Liver (tissue), 10 donors: ENCODE measurements at places on chromosomes 4 and X.
A peak's percentile ranks its signal among the peaks of the same experiment; 100 is the strongest.

DNA sequence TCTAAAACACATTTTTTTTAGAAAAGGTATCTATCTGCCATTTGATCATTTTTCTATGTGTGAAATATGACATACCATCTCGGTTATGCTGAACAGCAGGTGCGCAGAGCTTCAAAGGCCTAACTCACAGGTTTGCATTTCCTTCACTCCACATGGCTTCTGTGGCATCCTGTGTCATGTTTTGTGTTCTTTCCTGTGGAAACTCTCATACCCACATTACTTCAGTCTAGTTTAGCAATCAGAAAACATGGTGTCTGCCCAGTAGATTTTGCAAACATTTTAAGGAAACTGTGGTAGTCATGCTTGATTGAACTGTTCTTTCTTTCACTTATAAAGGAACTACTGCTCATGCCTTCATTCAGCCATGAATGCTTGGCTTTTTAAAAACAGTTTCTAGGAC, 11.3 kb upstream of the ARAP2 start:
- H3K36me3 ChIP-seq = no peaks in the 10 kb centered on the region
- H3K4me3 ChIP-seq = no peak overlapping the region
- no peaks in the 10 kb centered on the region for H3K27me3 ChIP-seq
- no peak for DNase-seq
- no peaks in the 10 kb centered on the region for H3K4me1 ChIP-seq

DNA sequence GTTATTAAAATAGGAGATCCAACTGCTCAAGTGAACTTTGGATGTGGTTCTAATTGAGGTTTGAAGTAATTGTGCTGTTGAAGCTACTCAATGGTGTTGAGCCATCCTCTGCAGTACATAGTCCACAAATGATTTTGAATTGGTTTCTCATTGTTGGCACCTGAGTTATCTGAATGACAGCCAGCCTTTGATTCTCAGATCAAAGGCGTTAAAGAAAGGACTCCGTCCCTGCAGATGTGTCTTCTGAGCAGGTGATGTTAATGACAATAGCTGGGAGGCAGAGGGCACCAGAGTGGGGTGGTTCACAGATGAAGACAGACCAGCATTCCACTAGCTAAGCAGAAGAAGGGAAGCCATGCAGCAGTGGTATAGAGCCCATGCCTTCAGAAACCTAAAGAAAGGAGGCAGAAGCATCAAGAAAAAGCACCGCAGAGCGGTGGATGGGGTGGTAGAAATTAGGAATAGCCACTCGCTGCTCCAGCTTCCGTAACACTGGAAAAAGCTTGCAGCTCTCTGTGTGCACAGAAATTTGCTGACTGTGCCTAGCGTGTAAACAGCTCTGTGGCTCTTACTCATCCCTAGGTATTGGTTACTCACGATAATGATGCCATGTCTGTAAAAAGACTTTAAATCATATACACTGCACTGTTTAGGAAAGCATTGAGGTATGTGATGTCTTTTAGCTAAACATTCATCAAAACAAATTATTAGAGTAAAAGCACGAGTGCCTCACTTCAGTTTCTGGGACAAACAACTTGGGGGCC, 79.2 kb upstream of the CLCN4 start:
- H3K27ac ChIP-seq = no peak overlapping the region
- H3K36me3 ChIP-seq = no peaks in the 10 kb centered on the region
- peaks cover 13% of the 10 kb centered on the region for H3K4me1 ChIP-seq
- H3K27me3 ChIP-seq = no peaks in the 10 kb centered on the region

GRCh38 chr4:38805530-38806145, 1.0 kb upstream of the TLR1 start:
- DNase-seq = no peak
- no peaks in the 10 kb centered on the region for H3K27me3 ChIP-seq
- H3K4me3 ChIP-seq = no peak overlapping the region

DNA sequence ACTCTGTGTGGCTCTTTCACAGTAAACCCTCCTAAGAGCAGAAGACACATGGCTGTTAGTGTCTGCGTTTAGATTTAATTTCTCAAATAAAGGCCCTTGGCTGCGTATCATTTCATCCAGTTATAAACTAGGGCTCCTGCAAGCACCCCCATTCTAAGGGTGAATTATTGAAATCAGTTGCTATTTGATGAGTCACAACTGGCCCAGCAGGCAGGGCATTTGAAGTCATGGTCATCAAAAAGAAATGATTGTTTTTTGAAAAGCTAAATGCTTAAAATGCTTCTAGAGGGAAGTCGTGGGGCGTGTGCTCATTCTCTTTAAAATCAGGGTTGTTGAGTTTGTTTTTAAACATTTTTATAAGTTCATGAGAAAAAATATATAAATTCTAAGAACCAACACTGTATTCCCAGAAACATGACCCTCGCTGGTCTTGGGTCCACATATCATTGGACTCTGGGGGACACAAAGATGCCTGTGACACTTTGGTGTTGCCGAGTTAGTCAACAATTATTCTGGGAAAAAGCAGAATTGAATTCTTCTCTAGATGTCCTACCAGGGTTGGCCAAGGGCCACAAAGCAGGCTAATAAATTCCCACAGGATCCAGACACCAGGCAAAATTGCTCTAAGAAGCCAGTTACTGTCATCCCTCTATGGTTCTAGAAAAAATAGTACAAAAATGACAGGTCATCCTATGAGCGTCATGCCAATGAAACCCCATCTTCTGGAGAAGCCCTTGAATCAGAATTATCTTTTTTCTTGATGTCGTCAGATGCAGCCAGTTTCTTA, 99.5 kb upstream of the MYOZ2 start:
- no peaks in the 10 kb centered on the region for H3K27me3 ChIP-seq
- H3K4me3 ChIP-seq = no peak overlapping the region
- H3K4me1 ChIP-seq = peaks cover 7% of the 10 kb centered on the region
- DNase-seq = no peak
- no peak overlapping the region for H3K27ac ChIP-seq
- no peaks in the 10 kb centered on the region for H3K36me3 ChIP-seq

DNA sequence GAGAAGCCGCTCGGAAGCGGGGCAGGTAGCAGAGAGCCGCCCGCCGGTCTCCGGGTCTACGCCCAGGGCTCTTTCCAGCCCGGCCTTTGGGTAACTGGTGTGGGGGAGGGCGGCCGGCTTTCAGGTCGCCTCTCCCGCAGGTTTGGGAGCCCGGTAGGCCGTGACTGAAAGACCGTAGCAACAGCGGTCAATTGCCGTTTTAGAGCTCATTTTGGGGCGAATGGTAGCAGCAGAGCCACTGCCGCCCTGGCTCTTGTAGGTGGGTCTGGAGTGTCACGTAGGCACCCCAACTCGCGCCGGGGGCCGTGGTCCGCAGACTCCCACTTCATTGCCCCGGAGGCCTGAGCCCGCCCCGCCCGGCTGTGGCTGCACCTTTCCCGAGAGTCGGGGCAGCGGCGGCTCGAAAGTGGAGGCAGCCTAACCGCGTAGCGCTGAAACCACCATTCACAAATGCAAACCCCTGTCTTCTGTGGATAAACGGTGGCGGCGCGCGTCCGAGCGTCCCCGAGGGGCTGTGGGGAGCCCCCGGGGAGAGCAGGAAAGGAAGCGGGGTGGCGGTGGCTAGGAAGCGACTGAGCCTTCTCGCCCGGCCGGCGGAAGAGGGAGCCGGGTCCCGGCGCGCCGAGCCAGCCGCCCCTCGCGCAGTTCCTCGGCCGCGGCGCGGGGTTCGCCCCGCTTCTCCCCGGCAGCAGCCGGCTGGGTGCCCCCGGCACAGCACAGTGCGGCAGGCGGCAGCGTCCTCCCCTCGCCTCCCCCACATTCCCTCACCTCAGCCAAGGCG, 2185.1 kb upstream of the TENM3 start:
- H3K4me1 ChIP-seq = peaks cover 16% of the 10 kb centered on the region
- peaks cover 2% of the 10 kb centered on the region for H3K27me3 ChIP-seq
- peak overlapping the region; percentile 65 for H3K4me3 ChIP-seq
- no peak overlapping the region for H3K27ac ChIP-seq
- H3K36me3 ChIP-seq = no peaks in the 10 kb centered on the region

GRCh38 chr4:31291238-31291637, 571.1 kb downstream of the PCDH7 start:
- no peak for DNase-seq
- H3K4me3 ChIP-seq = no peak overlapping the region
- no peaks in the 10 kb centered on the region for H3K27me3 ChIP-seq
- H3K27ac ChIP-seq = no peak overlapping the region
- no peaks in the 10 kb centered on the region for H3K4me1 ChIP-seq

- no peak overlapping the region for H3K4me3 ChIP-seq
- H3K36me3 ChIP-seq = no peaks in the 10 kb centered on the region
- no peak overlapping the region for H3K27ac ChIP-seq
- H3K4me1 ChIP-seq = no peaks in the 10 kb centered on the region
- H3K27me3 ChIP-seq = no peaks in the 10 kb centered on the region
Measured at GRCh38 chrX:6325437-6325836, 96.8 kb upstream of the NLGN4X start.

GRCh38 chr4:11843340-11843739, 414.6 kb upstream of the HS3ST1 start:
- no peak overlapping the region for H3K27ac ChIP-seq
- H3K36me3 ChIP-seq = no peaks in the 10 kb centered on the region
- H3K4me3 ChIP-seq = no peak overlapping the region
- DNase-seq = no peak
- no peaks in the 10 kb centered on the region for H3K4me1 ChIP-seq

- H3K4me1 ChIP-seq = no peaks in the 10 kb centered on the region
- H3K27me3 ChIP-seq = no peaks in the 10 kb centered on the region
- H3K4me3 ChIP-seq = no peak overlapping the region
Measured at GRCh38 chr4:53748328-53748772, 157.1 kb upstream of the LNX1 start.

GRCh38 chrX:3263681-3264126, 82.7 kb downstream of the MXRA5 start:
- no peaks in the 10 kb centered on the region for H3K4me1 ChIP-seq
- no peak overlapping the region for H3K27ac ChIP-seq
- no peak for DNase-seq
- no peak overlapping the region for H3K4me3 ChIP-seq
- no peaks in the 10 kb centered on the region for H3K36me3 ChIP-seq
- no peaks in the 10 kb centered on the region for H3K27me3 ChIP-seq

- H3K4me1 ChIP-seq = no peaks in the 10 kb centered on the region
- no peak for DNase-seq
- H3K36me3 ChIP-seq = no peaks in the 10 kb centered on the region
- H3K27me3 ChIP-seq = no peaks in the 10 kb centered on the region
- no peak overlapping the region for H3K27ac ChIP-seq
Measured at GRCh38 chrX:100615005-100615404, 21.6 kb downstream of the TSPAN6 start.
